ENCODE measurements at places on chromosomes 3 and 15.

DNA sequence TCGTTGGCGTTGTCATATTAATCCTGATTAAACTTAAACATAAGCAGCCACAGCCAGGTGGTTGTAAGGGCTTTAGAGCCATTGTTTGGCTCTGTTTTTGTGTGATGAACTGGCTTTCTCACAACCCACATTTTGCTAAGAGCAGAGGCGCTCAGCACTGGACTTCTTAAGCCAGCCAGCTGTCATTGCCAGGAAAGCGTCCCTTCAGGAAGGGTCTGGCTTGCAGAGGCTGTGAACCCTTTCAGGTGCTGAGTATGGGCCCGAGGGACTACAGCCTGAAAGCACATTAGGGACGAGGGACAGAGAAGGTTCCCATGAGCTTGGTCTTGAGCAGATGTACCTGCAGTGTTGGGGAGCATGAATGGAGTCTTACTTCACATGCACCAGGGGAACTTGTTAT, 112.3 kb downstream of the CHCHD6 start:
- DNase-seq, result no peak

- no peak for DNase-seq
Observed at GRCh38 chr3:154081305-154081704, 39.9 kb upstream of the ARHGEF26 start.

- DNase-seq, result no peak
Observed at GRCh38 chr3:19485267-19485666, 337.0 kb downstream of the KCNH8 start.

DNA sequence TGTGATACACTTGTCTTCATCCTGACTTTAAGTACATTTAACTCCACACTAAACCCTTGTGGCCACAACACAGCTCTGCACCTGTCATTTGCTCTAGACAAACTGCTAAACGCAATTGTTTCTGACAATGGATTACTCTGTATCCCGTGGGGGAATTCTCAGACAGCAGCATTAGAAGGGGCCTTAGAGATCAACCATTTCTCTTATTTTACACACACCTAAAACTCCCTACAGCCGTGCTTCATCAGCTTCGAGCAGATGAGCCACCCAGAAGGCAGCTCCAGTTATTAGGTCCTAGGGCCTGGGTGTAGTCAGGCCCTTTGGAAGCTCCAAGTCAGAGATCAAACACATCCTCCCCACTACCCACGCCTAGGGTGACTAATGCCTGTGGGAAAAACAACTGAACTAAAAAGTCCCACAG, 1.3 kb upstream of the IL12A start:
- no peak for DNase-seq

GRCh38 chr15:79977431-79978054, 6.5 kb upstream of the BCL2A1 start:
- DNase-seq, result no peak

DNA sequence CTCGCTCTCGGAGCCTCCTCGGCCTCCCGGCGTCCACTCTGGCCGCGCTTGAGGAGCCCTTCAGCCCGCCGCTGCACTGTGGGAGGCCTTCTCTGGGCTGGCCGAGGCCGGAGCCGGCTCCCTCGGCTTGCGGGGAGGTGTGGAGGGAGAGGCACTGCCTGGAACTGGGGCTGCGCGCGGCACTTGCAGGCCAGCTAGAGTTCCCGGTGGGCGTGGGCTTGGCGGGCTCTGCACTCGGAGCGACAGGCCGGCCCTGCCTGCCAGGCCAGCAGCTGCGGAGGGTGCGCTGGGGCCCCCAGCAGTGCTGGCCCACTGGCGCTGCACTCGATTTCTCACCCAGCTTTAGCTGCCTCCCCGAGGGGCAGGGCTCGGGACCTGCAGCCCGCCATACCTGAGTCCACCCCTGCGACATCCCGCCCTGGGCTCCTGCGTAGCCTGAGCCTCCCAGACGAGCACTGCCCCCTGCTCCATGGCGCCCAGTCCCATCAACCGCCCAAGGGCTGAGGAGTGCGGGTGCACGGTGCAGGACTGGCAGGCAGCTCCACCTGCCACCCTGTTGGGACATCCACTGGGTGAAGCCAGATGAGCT, 765.0 kb downstream of the IGSF11 start:
- DNase-seq, result no peak

GRCh38 chr15:80580106-80580505, 115.0 kb upstream of the ABHD17C start:
- DNase-seq, result no peak

- no peak for DNase-seq
Observed at GRCh38 chr3:23884481-23884880, 32.3 kb downstream of the NKIRAS1 start.

- no peak for DNase-seq
Observed at GRCh38 chr3:127987309-127987995, 64.8 kb upstream of the SEC61A1 start.

GRCh38 chr3:183151086-183151485, 11.4 kb downstream of the LAMP3 start:
- DNase-seq, result no peak

DNA sequence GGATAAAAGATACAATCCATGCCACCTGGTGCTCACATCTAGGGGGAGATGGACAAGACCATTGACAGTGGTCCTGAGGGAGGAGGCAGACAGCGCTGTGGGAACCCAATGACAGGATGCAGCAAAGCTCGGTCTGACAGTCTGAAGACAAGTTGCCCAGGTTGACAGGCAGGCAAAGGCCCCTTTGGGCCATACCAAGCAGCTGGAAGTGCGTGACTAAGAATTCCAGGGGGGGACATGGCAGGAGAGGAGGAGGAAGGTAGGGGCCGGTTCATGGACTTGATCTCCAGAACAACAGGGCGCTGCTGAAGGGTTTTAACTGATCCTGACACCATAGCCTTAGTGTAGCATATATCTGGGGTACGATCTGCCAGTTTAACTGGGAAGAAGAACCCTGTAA, 83.4 kb downstream of the RPLP1 start:
- DNase-seq, result no peak

DNA sequence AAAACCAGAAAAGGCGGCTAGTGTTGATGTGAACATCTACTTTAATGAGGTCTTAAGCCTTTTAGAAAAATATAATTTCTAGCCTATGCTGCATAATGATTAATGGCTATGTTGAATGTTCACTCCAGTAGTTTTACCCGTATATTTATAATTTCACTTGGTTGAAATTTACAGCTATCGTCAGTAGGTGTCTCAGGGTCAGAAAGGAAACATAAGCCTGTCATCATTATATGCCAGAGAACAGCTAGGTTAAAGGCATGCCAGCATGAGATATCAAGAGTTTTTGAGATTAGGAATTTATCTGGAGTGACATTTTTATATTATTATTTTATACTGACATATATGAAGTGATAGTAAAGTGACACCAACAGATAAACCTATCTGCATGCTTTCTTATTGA, 904.1 kb downstream of the OTOL1 start:
- no peak for DNase-seq

DNA sequence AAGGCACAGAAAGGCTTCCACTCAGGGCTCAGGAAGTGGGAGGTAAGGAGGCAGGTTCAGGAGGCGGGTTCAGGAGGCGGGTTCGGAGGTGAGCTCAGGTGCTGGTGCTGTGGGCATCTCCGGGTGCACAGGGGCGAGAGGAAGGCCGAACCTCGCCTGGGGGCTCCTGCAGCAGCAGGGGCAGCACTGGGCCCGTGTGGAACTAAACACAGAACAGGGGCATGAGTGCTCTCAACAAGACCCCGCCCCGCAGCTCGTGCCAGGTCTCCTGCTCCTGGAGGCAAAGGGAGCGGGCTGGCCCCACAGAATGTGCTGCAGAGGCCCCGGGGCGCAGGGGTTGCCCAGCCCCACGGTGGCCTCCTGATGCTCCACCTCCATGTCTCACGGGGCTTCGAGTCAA, 13.7 kb downstream of the ZDHHC19 start:
- DNase-seq, result no peak

- no peak for DNase-seq
Observed at GRCh38 chr15:40471105-40471807, 472 bp downstream of the CHST14 start.

GRCh38 chr15:25787381-25787780, 75.7 kb downstream of the ATP10A start:
- no peak for DNase-seq

DNA sequence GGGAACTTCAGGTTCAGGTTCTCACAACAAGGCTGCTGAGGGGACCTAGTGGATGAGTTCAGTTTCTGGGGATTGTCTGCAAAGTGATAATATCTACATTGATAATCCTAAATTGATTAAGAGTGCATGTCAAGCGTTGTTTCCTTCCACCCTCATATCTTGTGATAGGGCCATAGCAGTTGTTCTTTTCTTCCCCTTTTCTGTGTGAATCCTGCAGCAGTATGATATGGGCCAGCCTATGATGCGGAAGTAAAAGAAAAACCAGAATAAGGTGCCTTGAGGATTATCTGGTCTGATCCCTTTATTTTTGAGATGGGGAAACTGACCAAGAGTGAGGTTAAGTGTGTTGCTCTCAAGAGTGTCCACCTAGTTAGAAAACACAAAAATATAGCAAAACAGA, 86.2 kb downstream of the MITF start:
- no peak for DNase-seq

DNA sequence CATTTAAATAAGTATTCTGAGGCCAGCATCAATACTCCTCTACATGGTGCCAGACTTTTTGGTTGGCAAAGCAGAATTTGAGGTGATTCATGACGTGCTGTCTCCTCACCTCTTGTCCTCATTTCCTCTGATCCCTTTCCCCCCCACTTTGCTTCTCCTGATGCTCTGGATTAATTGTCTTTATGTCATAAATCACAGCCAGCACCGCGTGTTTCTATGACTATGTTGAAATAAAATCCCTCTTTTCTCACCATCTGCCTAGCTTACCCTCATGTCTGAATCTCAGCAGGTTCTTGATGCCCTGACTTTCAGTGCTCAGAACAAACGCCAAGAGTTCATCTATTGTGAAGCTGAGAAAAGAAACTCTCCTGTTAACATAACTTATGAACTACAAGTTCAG, 19.7 kb upstream of the PTPRG start:
- DNase-seq, result no peak

DNA sequence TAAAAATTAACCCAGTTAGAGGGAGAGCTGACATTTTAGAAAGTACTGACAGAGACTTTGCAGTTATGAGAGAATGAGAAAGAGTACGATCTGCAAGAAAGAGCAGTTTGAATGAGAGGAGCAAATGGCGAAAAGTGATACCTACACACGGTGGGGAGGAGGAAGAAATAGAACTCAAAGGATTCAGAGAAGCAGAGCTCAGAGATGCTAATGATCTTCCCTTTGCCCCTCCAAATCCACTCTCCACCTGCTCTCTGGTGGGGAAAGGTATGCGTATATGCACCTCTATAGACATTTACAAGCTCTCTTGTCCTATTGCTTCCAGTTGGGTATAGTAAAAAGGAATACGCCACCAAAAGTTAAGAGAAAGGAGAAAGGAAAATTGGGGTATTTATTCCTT, 123.3 kb upstream of the TTC14 start:
- no peak for DNase-seq

DNA sequence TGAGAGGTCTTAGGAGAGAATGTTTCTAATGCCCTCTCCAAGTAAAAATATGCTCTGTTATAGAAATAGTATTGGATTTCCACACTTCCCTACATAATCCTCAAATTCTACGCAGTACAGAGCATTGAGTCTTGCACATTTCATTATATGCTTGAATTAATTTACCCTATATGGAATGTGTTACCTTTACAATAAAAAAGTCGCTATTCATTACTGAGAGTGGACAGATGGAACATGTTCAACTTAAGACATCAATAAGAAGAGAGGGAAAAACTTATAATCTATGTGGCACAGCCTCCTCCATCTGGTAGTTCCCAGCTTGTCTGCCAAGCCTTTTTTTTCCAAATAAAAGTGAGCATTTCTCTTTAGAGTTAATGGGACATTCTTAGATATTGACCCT, 417.9 kb downstream of the MECOM start:
- no peak for DNase-seq

DNA sequence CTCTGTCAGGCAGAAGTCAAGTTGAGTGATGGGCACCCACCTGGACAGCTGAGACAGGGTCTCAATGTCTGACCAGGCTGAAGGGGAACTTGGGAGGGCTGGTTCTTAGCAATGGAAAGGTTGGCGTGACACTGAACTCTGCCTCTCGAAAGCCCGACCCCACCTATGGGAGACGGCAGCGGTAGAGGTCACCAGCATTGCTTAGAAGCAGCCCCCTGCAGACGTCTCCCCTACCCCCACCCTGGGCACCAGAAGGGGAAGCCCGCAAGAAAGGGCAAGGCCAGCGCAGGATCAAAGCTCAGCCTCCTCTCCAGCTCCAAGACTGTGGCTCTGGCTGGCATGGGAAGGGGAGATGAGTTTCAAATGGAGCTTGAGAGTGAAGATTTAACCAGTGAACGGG, 184.8 kb upstream of the LYSMD4 start:
- no peak for DNase-seq

DNA sequence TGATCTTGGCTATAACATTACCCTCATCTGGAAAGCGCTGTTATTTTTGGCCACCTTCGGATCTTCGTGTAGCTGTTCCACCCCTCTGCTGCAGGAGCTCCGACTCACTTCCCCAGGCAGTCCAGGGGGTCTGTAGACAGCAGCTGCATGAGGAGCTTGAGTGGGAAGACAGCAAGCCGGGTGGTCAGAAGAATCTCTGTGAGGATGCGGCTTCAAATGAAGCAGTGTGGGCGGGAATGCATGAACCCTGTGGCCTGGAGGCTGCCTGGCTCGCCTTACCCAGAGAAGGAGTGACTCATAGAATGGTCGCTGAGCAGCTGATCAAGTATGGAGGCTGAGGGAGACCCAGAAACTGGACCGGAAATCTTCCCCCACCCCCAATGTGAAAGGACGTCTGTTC, 45.2 kb upstream of the NR2F2 start:
- no peak for DNase-seq

DNA sequence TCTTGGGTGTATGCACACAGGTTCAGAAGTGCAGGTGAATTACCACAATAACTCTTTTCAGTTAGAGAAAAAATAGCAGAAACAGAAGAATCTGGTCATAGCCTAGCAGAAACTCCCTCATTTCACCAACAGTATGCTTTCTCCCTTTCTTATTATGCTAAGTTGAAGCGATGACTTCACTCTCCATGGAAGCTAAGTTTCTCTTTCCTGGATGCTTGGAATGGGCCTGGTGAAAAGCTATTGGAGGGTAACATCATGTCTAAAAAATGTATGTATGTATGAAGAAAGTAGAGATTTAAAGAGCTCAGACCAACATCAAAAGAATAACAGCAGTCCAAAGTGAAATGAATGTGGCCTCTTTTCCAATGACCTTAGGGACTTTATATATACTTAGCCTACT, 145.5 kb downstream of the TIGIT start:
- no peak for DNase-seq

- no peak for DNase-seq
Observed at GRCh38 chr3:148319960-148320359, 377.7 kb upstream of the AGTR1 start.

- DNase-seq, result no peak
Observed at GRCh38 chr15:98440917-98441316, 207.4 kb upstream of the IGF1R start.

GRCh38 chr3:119538772-119539171, 20.6 kb downstream of the CD80 start:
- no peak for DNase-seq
